NCI-H345 (cell line): ENCODE measurements at places on chromosomes 4 and X.

DNA sequence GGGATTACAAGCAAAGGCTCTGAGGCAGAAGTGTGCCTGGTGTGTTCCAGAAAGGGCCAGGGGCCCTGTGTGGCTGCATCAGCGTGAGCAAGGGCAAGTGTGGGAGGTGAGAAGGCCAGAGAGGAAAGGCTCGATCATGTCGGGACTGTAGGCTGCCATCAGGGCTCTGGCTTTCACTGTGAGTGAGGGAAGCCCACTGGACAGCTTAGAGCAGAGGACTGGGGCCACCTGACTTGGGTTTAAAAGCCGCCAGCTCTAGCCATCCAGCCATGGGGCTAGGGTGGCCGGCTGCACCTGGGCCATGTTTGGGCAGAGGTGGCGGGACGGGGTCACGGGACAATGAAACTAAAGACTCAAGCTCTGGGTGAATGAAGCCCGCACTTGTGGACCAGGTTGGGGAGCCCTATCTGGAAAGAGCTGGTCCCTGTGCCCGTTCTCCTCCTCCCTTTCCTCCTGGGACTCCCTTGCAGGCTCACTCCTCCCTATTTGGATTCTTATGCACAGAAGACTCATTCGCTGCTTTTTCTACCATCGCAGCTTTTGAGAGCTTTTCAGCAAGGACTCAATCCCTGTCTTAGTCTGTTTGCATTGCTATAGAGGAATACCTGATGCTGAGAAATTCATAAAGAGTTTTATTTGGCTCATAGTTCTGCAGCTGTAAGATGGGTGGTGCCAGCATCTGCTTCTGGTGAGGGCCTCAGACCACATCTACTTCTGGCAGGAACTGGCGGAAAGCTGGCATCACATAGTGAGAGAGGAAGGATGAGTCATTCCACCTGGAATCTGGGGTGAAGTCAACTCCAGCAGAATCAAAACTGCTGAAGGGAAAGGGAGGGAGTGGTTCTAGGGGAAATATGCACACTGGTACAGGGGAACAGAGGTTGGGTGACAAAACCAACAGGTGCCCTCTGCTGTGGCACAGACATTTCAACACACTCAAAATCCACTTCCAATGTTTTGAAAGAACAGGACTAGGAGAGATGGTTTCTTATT, 15.3 kb downstream of the CTAG1B start:
- DNase-seq = peak; percentile 3

- DNase-seq = no peak
These were observed 70.8 kb upstream of the EPGN start for GRCh38 chr4:74237425-74237966.

DNA sequence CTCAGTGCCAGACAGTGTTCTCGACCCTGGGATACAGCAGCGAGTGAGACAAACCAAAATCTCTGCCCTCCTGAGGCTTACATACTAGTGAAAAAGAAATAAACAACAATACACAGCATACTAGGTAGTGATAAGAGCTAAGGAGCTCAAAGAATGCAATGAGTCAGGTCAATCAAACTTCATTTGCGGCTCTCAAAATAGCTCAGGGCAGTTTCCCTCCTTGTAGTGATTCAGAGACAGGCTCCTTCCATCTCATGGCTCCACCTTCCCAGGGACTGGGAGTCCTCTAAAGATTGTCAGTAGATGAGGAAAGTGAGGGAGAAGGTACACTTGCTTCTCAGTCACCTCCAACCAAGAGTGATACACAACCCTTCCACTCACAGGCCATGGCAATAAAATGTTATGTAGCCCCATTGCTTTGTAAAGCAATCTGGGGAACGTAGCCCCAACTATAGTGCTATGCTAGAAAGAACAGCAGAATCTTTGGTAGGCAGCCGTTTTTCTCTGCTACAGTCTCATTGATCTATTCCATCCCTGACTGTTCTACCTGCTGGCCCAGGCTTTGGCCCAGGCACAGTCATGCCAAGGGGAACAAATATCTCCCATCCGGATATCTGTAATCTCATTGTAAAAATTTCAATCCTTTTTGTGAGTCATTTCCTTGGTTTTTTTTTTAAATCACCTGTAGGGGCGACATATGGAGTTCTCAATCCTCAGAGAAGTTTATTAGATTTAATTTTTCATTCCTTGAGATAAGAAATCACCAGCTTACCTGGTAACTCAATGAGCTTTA, 183.1 kb upstream of the S100G start:
- no peak for DNase-seq

- DNase-seq = no peak
These were observed 1.1 kb upstream of the SMIM43 start for GRCh38 chr4:121765971-121766538.

GRCh38 chrX:148380107-148380506, 120.3 kb upstream of the AFF2 start:
- DNase-seq = no peak

- peak; percentile 13 for DNase-seq
These were observed 512.6 kb upstream of the FAM241A start for GRCh38 chr4:111632641-111633151.

DNA sequence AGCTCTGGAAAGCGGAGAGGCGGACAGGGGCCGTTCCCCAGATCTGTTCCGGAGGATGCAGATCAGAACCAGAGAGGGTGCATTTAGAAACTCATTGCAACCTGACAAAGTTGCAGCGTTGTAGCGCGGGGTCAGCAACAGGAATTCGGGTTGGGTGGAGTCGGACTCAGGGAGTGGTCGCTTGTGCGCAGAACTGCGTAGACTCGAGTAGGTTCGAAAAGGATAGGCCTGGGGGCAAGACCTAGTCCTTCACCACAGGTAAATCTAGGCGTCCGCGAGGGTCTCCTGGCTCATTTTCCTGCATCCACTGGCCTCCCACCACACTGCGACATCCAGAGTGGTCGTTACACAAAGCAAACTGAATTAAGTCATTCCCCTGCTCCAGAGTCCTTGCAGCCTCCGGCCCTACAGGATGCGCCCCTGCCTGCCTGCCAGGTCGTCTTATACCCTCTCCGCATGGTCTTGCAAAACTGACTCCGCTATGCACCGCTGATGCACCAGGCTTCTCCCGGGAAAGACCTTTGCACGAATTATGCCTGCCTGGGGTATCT, 4.7 kb upstream of the ZNF518B start:
- DNase-seq = no peak

- DNase-seq = no peak
These were observed 18.1 kb upstream of the ZXDB start for GRCh38 chrX:57573754-57574153.

DNA sequence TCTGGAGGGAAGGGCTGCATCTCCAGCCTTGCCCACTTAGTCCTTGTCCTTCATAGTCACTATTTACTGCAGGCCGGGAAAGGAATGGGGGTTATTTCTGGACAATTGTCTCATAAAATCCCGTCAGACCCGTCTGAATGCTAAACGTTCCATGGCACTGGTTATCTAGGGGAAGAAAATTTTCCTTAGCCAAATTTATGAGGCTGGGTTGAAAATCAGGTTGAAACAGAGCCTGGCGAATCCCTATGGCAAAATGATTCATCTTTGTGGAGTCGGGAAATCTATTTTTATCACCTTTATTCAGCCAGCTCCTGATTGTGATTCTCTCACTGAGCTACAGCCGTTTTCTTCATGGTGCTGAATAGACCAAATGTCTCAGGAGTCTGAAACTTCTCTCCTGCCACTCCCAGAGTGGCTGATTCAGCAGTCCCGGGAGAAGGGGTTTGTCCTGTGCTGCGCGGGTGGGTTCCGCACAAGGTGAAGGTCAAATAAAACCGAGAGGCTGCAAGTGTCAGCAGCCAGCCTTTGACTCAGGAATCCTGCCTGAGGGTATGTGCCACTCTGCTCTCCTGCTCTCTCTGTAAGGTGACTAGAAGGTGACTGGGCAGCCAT, 1.0 kb downstream of the LIMCH1 start:
- no peak for DNase-seq

- DNase-seq = no peak
These were observed 137.0 kb upstream of the INPP4B start for GRCh38 chr4:142983065-142983464.
